ENCODE measurements at places on chromosomes 1 and 21.

DNA sequence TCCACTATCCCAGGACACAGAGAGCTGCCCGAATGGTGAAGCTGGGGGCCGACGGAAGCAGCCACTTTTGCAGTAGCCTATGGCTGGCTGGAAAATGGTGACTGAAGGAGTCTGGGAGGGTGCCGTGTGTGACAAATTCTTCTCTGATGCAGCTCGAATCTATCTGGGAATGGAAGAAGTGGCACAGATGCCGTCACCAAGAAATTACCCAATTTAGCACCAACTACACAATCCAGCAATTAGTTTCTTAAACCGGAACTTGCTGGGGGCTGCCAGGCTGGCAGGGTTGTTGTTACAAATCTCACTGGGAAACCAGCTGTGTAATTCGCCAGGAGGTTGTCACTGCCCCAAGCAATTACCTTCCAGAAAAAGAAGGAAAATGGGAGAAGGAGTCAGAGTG, 18.0 kb downstream of the DLGAP3 start:
- DNase-seq: no peak

- no peak for DNase-seq
Measured at GRCh38 chr1:226129230-226129629, 57.3 kb downstream of the ACBD3 start.

DNA sequence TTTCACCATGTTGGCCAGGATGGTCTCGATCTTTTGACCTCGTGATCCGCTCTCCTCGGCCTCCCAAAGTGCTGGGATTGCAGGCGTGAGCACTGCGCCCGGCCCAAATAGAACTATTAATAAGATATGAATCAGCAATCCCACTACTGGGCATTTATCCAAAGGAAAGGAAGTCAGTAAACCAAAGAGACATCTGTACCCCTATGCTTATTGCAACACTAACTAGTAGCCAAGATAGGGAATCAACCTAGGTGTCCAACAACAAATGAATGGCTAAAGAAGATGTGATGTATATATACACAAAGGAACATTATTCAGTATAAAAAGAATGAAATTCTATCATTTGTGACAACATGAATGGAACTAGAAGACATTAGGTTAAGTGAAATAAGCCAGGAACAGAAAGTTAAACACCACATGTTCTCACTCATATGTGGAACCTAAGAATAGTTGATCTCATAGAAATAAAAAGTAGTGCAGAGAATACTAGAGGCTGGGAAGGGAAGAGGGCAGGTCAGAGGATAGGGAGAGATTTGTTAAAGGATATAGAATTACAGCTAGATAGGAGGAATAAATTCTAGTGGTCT, 48.8 kb downstream of the XPR1 start:
- no peak for DNase-seq

GRCh38 chr1:178382372-178382771, 114.4 kb downstream of the CLEC20A start:
- DNase-seq: no peak

DNA sequence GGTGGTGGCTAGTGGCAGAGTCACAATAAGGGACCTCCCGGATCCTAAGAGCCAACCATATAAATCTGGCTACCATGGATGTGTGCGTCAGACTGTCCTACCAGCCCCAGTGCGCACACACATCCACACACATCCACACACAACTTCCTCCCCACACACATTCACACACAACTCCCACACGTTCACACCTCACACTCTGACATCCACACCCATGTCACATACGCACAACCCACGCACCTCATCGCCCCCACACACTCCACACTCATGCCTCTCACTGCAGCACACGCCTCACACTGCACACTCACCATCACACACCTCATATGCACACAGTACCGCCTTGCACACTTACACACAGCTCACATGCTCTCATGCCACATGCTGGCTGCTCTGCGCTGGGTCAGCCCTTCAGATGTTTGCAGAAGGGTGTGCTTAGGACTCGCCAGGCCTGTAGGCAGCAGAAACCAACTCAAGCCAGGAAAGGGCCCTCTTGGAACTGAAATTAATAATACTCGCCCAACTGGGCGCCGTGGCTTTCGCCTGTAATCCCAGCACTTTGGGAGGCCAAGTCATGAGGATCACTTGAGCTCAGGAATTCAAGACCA, 3.0 kb downstream of the LDLRAD2 start:
- no peak for DNase-seq

DNA sequence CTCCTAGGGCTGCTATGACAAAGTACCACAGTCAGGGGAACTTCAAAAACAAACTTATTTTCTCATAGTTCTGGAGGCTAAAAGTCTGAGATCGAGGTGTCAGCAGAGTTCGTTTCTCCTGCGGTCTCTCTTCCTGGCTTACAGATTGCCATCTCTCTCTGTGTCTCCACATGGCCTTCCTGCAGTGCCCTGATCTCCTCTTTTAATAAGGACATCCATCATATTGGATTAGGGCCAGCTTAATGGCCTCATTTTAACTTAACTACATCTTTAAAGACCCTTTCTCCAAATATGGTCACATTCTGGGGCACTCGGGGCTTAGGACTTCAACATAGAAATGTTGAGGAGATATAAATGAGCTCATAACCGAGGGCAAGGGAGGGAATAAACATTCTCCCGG, 12.2 kb downstream of the C1orf74 start:
- no peak for DNase-seq

- DNase-seq: no peak
Measured at GRCh38 chr1:196774603-196775002, at the start of gene CFHR3. Gene CFHR3 (plus strand): TSS chr1:196774840. CDS start chr1:196774887, 47 bp downstream.

All from stimulated activated CD8-positive, alpha-beta memory T cell treated with anti-CD3 and anti-CD28 coated beads, Interleukin-2, amount 100 ng/mL, for 48 hours (primary cell).